ENCODE measurements at places on chromosomes 12 and 14.

- no peak for DNase-seq
These were observed 13.6 kb downstream of the IFT81 start for GRCh38 chr12:110137786-110138185.

DNA sequence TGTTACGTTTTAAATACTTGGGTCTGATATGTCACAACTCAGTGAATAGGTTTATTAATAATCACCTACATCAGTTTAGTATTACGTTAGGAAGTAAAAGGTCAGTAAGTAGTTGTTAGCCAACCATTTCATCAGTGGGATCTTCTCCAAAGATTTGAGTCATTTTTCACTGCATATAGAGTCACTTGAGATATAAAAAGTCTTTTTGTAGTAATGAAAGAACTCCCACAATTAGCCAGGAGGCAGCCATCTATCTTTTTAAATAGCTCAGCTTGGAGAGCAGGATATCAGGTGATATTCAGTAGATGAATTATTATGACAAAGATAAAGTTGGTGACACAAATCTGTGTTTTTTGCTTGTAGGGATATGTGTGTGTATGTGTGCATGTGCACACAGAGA, 309.3 kb downstream of the PDZRN4 start:
- DNase-seq: no peak

DNA sequence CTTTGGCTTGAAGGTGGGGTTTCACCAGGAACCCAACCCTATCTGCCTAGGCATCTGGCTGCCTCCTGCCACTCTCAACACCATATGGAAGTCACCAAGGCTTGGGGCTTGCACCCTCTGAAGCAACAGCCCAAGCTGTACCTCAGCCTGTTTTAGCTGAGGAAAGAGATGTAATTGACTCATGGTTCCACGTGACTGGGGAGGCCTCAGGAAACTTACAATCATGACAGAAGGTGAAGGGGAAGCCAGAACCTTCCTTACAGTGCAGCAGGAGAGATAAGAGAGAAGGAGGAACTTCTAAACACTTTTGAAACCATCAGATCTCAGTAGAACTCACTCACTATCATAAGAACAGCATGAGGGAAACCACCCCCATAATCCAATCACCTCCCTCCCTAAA, 26.9 kb downstream of the GLIPR1L1 start:
- DNase-seq: no peak

GRCh38 chr12:116631619-116632018, 72.4 kb downstream of the MAP1LC3B2 start:
- no peak for DNase-seq

DNA sequence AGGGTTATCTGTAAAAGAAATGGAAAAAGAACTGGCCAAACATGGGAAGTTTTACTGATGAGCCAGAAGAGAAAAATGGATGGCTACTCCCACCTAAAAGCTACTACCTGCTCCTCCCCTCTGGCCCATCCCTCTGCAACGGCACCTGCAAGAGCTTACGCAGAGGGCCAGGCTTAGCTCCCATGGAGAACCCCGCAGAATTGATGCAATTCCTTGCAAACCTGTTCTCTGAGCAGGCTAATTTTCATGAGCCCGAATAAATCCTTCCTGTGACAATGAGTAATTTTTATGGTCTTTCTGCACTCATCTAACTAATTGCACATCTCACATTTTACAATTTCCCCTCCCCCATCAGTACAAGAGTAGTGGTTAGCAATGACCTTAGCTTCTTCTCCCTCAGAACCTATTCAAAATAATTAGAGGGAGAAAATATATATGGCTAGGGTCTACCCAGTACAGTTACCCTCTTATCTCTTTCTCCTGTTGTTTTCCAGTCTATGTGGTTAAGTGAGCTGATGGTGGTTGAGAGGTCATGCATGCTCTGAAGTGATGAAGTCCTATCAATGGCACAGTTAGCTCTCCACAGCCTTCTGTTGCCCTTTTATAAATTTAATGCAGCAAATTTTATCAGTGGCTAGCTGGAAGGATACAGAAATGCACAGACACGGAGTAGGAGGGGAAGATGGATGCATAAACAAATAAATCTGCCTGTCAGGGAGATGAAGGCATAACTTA, 67.7 kb upstream of the NTF3 start:
- DNase-seq: no peak

- DNase-seq: no peak
These were observed 218.5 kb downstream of the SLC6A15 start for GRCh38 chr12:84694116-84694515.

DNA sequence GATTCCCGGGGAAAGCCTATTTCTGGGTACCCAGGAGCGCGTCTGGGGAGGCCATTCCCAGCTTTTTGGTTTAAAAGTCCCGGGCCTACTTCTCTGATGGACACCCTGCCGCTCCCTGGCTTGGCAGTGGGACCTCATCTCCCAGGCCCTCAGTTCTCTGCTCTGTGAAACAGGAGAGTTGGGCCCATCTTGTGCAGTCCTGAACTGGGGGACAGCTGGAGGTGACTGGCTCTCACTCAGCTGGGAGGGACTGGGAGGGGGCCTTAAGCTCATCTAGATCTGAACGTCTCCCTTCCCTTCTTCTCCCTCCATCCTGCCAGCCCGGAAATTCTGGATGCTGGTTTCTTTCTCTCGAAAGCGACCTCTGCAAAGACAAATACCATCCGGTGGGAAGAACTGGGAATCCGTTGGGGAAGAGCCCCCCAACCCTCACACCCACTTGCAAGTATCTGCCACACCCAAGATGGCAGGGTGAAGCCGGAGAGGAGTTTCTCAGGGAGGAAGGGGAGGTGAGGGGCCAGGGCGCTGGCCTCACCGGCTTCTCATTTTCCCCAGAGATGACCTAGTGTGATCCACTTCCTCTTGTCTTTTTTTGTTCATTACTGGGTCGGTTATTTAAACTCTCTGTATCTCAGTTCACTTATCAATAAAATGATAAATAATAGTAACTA, 1.4 kb downstream of the RIN3 start:
- DNase-seq: no peak

- DNase-seq: no peak
These were observed 154.0 kb downstream of the PAH start for GRCh38 chr12:102763061-102763460.

DNA sequence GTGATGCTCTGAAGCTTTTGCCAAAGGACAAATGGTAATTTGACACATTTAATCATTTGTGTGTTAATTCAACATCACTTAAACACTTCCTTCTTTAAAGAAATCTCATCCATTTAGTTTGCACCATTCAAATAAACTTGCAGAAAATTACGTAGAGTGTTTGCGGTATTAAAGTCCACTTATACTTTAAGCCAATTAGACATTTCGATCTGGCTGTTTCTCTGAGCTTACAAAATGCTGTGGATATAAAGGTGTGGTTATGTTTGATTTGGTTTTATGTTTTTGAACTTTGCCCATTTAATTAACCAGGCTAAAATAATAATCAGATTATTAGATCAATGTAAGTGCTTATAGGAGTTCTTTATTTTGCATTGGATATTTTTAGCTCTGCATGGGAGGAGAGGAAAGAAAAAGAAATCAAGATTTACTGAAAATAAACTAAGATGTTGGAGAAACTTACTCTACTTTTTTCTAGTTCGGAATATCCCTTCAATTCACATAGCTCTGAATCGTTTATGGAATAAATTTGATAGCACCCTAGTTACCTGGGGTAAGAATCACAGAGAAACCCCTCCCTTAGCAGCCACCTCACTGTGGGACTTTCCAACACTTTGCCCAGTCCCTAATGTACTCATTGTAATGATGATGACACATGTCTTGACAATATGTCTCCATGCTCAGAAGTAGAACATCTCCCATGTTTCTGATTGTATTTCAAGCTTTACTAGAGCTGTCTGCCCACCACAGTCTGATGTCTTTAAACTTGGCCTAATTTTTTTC, 268.0 kb downstream of the BTG1 start:
- no peak for DNase-seq

DNA sequence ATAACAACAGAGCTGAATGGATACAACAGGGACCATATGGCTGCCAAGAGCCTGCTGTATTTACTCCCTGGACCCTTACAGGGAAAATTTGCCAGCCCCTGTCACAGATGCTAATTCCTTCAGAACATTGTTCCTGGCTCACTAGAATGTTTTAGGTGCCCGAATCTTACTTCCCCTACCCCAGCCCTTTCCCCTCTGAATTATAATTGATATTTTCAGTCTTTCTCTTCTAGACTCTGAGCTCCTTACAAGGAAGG, 235.3 kb downstream of the KSR2 start:
- no peak for DNase-seq

DNA sequence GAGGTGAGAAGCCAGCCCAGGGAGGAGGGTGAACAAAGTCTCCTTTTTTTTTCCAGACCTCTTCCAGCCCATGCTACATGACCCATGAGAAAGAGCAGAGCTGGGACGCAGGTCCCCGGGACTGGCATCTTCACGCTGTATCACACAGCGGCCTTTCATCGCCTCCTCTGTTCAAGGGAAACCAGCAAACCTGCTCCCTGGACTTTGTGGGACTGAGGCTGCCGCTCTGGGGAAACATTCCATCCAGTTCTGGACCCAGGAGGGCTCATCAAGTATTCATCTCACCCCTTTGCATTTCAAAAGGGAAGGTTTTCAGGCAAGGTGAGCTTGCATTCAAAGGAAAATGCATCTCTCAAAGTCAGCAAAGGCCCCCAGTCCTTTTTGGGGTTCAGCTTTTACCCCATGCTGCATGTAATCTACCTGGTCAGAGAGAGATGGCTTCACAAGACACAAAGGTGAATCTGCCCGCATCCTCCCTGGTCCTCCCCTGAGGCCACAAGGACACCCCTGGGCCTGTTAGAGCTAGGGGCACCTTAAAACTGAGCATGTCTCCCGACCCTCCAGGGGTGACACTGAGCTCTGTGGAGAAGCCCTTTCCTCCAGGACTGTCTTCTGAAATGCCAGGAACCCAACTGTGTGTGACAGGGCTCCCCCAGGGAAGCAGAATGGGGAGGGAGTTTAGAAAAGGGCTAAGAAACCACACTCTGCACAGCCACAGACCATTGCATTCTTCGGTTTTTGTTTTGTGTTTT, 21.2 kb upstream of the MEG3 start:
- DNase-seq: no peak

- DNase-seq: no peak
These were observed 24.1 kb downstream of the ITPR2 start for GRCh38 chr12:26808766-26809476.

All from fibroblast of skin of back (primary cell).